ENCODE measurements at places on chromosomes 13 and 19.

DNA sequence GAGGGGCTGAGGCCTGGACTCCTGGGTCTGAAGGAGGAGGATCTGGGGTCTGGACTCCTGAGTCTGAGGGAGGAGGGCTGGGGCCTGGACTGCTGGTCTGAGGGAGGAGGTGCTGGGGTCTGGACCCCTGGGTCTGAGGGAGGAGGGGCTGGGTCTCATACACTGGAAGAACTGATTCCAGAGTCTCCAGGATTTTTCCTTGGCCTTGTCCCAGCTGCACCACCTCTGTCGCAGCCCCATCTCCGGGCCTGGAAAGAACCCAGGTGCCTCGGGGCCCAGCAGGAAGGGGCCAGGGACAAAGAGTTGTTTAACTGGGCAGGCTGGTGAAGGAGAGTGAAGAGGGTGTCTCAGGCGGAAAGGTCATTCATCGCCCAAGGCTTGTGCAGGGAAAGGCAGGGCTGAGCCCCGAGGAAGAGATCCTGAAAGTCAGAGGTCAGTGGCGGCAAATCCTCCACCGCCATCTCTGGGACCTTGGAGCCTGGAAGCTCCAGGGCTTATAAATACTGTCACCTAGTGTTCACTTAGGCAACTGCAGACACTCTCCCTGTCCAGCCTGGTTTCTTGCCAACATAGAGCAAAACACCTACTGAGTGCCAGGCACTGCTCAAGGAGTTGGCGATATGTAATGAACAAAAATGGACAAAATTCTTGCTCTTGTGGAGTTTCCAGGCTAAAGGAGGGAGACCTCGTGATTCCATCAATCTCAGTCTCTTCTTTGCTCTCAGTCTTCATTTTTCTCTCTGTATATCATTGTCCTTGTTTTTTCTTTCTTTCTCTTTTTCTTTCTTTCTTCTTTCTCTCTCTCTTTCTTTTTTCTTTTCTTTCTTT, 4.4 kb upstream of the KCNN4 start:
- peak; percentile 82 for DNase-seq

GRCh38 chr19:1567848-1568227, 287 bp downstream of the MEX3D start:
- DNase-seq = no peak

DNA sequence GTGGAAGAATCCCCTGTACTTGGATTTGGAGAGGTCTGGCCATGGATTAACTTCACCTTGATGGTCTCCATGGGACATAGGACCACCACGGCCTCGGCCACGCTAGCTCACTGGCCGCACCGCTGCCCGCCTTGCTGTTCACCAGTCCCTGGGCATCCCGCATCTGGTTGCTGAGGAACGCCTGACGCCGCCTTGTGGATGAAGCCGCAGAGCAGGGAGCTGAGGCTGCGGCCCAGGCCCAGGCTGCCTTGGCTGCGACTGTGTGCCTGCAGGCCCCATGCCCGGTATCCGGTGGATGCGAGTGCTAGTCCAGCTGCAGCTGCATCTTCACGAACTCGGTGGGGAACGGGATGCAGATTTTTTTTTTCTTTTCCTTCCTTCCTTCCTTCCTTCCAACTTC, 1407.1 kb downstream of the UQCRFS1 start:
- DNase-seq = no peak

- DNase-seq = no peak
Measured at GRCh38 chr19:2758601-2759313, 18.9 kb upstream of the SLC39A3 start.

- DNase-seq = no peak
Measured at GRCh38 chr13:25902891-25903341, 148.9 kb downstream of the SHISA2 start.

DNA sequence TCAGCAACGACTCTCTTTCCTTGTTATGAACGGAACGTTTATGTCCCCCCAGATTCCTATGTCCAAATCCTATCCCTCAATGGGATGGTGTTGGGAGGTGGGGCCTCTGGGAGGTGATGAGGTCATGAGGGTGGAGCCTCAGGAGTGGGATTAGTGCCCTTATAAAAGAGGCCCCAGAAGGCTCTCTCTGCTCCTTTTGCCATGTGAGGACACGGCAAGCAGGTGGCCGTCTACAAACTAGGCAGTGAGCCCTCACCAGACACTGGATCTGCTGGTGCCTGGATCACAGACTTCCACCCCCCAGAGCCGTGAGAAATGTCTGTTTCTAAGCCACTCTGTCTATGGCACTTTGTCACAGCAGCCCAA, 53.2 kb downstream of the EPS15L1 start:
- no peak for DNase-seq

- DNase-seq = no peak
Measured at GRCh38 chr13:96621634-96622183, 372.6 kb downstream of the OXGR1 start.

DNA sequence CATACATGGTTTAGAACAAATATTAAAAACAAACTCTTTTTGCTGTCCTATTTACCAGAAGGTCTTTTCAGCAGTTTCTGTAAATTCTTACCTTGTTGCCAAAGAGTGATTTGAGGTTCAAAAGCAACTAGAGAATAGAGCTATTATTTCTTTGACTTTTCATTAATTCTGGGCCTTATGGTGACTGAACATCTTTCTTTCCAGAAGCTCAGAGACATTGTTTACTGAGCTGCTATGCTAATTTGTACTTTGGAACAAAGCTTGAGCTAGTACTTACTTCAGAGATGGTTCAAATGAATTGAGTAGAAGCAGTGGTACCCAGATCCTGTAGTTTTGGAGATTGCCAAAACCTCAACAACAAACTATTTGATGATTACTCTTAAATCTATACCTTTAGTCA, 331.2 kb downstream of the SPRY2 start:
- no peak for DNase-seq

DNA sequence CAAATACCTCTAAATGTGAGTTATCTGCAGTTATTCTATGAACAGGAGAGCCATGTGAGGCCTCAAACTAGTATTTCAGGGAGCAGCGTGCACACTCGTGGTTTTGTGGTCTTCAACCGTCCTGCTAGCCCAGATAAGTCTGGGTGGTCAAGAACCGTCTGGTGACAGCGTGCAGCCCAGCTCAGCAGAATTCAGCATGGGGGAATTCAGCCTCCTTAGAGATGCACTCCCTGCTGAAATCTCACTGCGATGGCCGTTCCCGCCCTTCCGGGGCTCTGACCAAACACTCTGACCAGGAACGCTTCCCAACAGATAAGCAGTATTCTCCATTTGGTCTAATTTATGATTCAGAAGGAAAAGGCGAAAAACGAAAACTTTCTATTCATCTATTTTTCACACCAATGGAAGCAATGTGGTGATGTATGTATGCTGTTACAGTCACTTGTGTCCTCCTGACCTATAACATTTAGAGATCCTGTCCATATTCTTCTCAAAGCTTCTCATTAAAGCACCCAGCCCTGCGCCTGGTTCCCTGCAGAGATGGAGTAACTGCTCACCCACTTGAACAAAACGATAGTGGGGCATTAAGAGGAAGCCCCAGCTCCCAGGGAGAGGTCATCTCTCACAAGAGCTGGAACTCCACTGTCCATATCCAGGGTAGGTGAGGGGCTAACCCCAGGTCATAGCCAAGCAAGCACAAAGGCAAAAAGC, 2.9 kb downstream of the ANKRD27 start:
- DNase-seq = peak; percentile 43

DNA sequence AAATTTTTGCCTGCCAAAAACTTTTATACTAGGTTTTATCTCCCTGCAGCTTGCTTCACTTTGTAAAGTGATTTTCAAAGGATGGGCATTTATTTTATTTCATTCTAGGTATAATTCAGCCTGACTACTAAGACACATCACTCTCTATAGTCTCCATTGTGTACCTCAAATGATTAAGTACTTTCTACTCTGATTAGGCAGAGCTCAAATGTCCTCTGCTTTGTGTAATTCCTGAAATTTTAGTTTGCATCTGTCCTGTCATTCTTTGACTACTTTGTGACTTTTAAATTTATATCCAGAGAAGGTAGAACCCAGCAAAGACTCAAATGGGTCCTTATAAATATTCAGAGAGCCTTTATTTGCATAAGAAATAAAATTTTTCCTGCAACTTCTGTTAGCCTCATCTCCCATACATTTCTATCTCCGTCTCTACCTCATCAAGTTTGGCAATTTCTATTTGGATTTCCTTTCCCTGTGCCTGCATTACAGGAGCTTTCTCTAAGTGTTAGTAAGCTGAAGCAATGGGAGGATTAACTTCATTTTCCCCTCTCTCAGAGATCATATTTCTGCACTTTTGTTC, 1038.0 kb upstream of the ATXN8OS start:
- no peak for DNase-seq

DNA sequence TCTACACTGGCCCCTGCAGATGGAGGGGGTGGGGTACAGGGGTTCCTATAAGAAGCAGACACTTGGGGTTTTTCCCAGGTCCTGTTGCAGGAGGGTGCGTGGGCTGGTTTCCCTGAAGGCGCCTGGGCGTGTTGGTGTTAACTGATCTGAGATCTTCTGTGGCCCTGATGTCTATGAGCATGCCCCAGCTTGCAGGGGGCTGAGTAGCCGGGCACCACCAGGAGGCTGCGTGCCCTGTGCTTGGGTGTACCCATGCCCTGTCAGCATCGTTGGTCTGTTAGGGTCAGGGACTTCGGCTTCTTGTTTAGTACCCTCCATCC, 45.3 kb downstream of the CAPN12 start:
- DNase-seq = no peak

- DNase-seq = peak; percentile 62
Measured at GRCh38 chr19:3135961-3136683, at the start of gene GNA15. TSS of gene GNA15 (plus strand) at chr19:3136033. CDS start at chr19:3136451, 418 bp downstream.

DNA sequence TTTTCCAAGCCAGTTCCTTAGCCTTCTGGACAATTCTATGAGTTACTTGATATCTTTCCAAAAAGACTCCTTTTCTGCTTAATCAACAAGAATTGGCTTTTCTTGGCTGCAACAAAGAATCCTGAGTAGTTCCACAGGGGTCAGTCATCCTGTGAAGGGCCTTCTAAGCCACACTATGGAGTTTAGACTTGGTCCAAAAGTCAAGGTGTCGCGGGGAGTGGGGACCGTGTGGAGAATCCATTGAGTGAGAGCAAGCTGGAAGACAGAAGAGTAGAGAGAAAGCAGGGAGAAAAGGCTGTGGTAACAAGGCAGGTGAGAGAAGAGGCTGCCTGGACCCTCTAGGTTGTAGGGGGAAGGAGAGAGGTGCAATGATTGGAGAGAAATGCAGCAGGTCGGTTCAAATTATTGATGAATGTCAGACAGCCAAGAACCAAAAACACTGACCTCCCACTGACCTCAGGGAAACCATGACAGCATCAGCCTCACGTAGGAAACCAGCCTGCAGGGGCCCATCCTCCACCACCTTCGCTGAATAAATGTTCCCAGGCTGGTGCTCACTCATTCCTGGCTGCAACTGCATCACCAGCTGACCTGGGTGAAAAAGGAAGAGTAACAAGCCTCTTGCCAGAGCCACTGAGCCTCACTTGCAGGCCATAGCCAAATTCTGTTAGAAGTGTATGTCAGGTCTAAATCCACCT, 7.1 kb upstream of the IFT88 start:
- DNase-seq = no peak

DNA sequence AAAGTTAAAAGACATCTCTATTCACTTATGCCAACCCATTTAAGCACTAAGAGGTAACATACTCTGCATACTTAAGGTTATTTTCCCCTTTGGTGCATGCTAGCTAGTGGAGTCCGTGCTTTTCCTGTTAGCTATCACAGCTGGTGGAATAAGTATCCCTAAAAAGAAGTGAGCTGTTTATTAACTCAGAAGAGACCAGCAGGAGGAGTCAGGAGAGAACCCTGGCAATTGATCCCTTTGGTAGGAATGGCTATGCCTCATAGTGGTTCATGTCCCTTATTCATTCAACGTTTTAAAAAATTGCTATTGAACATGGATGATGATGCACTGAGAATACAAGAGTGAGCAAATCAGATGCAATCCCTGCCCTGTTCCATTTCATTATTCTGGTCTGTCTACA, 12.4 kb upstream of the NEK5 start:
- DNase-seq = no peak

GRCh38 chr19:49739098-49739497, 24.0 kb downstream of the TSKS start:
- DNase-seq = no peak

DNA sequence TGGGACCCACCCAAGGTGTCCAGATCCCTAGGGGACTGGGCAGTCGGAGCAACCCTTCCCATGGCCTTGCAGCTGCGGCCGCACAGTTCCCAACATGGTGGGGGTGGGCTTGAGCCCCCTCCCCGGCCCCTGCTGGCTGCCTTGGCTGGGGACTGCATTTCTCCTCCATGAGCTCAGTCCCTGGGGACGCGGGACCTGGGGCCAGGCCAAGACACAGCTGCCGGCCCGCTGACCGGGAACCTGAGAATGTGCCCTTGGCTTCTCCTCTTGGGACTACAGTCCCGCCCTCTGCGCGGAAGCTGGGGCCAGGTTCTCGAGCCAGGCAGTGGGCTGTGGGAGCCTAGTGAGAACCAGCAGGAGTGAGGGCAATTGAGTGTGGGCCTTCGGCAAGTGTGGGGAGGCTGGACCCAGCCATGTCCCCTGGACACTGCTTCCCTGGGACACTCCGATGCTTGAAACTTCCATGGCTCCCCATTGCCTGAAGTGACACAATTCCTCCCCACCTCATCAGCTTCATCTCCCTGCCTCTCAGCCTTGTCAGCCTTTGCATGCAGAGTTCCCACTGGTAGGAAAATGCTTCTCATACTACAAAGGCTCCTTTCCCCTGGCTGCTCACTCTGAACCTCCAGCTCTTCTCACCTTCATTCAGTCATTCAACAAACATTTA, 13.1 kb upstream of the NOTCH3 start:
- no peak for DNase-seq

- no peak for DNase-seq
Measured at GRCh38 chr13:23183292-23183691, 2.5 kb downstream of the SGCG start.

DNA sequence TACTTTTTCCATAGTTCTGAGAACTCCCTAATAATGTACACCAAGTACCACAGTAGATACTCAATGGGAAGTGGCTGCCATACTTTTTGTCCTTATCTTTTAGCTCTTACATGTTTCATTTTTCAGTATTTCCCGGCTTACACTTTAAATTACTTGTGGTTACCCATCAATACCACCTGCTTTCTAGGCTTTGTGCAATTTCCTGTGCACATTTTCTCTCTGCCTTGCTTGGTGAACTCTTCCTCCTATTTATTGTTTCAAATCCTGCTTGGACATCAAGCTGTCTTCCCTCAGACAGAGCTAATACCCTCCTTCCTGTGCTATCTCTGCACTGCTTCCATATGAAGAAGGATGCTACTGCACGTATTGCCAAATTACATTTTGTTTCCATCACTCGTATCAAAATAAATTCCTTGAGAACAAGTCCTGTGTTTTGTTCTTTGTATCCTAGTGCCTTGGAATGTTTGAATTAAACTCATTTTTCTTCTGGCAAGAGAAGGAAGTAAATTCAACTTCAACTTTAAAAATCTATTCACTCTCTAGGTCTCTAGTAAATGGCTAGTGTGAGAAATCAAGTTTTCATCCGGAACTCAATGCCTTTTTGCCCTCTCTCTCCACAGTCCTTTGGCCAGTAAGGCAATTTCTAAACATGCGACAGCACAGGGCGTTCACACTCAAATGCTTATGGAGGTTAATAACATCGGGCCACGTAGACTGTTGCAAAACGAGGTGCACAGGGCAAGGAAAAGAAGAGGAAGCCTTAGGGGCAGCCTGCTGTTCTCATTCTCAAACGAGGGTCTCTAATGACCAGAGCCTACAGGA, 5.6 kb downstream of the ZAR1L start:
- peak; percentile 86 for DNase-seq

- DNase-seq = peak; percentile 89
Measured at GRCh38 chr19:1252221-1252820, 3.9 kb downstream of the MIDN start.

All from KBM-7 (cell line).